ENCODE measurements at places on chromosomes 2 and 18. TPM values are rescaled to one million over a fixed set of nuclear protein-coding genes. Genes with fewer than 3 reads are reported as not detected.
A peak's percentile ranks its signal among the peaks of the same experiment; 100 is the strongest.

Gene CPLX4
- polyA plus RNA-seq = not detected

- H3K36me3 ChIP-seq = no peaks in the 10 kb centered on the region
- H3K4me1 ChIP-seq = no peaks in the 10 kb centered on the region
- H3K4me3 ChIP-seq = no peak overlapping the region
- no peak overlapping the region for H3K27ac ChIP-seq
- no peak for DNase-seq
These were observed 10.4 kb downstream of the ARHGAP25 start for GRCh38 chr2:68745006-68745405.

DNA sequence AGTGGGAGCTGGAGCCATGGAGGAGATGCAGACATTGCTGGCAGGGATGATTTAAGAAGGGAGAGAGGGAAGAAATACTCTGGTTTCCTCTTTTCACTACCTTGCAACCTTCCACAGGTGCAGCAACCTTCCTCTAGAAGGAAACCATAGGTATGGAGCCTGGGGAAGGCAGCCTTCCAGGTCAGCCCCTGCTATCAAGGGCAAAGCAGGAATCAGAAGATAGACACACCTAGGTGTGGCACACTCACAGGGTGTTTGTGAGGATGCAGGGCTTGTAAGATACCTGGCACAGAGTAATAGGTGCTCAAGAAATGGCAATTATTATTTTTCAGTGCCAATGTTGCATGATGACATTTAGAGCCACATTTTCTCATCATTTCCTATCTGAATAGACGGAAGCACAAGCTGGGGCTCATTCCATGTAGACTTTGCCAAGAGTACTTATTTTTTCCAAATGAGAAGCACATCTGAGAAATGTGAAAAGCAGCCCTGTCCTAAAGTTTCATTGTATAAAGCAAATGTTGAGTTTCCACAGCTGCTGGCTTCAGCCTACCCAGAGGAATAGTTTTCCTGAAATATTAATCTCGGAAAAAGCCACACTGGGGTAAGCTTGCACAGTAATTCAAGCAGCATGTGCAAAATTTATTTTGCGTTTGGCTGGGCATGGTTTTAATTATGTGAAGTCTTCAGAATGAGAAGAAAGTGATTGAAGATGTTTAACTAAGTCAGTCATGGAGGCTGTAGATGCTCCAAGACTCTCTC, 20.6 kb downstream of the EVA1A start:
- no peak overlapping the region for H3K4me3 ChIP-seq
- peak overlapping the region; percentile 22 for H3K27ac ChIP-seq
- DNase-seq = no peak
- no peaks in the 10 kb centered on the region for H3K4me1 ChIP-seq

DNA sequence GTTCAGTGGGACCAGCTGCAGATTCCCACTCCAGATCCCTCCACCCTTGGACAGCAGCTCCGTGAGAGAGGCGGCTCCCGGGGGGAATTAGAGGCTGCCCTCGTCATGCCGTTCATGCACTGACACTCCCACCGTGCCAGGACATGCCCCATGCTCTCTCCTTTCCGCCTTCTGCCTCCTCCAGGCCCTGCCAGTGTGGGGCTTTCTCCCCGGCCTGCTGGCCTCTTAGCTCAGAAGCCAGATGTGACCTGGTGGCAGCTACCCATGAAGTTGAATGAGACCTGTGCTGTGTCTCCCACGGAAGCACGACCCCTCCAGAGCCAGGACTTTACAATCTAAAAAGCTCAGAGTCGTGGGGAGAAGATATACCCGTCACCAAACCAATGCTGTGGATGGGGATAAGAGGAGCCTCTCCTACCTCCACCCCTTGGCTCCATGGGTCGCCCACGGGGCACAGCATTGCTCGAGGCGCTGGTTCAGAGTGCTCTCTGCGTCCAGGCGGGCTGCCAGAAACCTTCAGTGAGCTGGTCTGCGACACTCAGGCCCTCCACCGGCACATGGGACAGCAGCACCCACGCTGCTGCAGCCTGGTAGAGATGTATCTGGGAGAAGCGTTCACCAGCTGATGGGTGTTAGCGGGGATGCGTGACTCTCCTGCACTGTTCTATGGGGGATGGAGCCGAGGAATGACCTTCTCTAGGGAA, 111.0 kb upstream of the GPC1 start:
- H3K4me3 ChIP-seq = no peak overlapping the region
- H3K27ac ChIP-seq = no peak overlapping the region
- H3K36me3 ChIP-seq = no peaks in the 10 kb centered on the region

Gene WDR12
- polyA plus RNA-seq = 21.2 TPM

Gene COLEC11
- polyA plus RNA-seq = 8.7 TPM

- H3K27me3 ChIP-seq = no peaks in the 10 kb centered on the region
- H3K4me3 ChIP-seq = no peak overlapping the region
- H3K4me1 ChIP-seq = no peaks in the 10 kb centered on the region
- no peaks in the 10 kb centered on the region for H3K36me3 ChIP-seq
These were observed 279.1 kb upstream of the CNTNAP5 start for GRCh38 chr2:123746006-123746405.

Gene LAMA3
- 3.5 TPM for polyA plus RNA-seq

Gene SEPTIN10
- 39.1 TPM for polyA plus RNA-seq

DNA sequence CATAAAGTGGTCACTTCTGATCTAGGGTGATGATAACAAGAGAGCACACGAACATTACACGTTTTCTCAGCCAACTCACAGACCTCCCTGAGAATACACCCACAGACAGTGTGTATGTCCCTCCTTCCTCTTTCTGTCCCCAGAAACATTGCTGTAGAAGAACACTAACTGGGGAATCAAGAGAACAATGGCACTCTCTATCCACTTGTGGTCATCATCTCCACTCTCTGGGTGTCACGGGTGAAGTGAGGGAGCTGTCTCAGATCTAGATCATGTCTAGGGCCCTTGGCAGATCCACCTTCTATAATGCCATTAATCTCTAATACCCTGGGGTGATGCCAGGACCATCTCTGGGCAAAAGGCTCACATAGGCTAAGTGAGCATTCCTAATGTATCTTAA, 97.9 kb downstream of the DNER start:
- H3K36me3 ChIP-seq = no peaks in the 10 kb centered on the region
- no peak overlapping the region for H3K4me3 ChIP-seq
- no peaks in the 10 kb centered on the region for H3K27me3 ChIP-seq
- no peak overlapping the region for H3K27ac ChIP-seq
- H3K4me1 ChIP-seq = no peaks in the 10 kb centered on the region

DNA sequence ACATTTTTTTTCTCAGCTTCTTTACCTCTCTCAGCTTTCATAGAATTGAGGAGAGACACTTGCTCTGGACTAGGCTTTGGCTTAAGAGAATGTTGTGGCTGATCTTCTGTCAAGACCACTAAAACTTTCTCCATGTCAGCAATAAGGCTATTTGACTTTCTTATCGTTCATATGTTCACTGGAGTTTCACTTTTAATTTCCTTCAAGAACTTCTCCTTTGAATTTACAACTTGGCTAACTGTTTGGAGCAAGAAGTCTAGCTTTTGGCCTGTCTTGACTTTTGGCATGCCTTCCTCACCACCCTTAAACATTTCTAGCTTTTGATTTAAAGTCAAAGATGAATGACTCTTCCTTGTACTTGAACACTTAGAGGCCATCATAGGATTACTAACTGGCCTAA, 104.4 kb upstream of the SLC39A10 start:
- no peaks in the 10 kb centered on the region for H3K36me3 ChIP-seq
- H3K27ac ChIP-seq = no peak overlapping the region
- no peaks in the 10 kb centered on the region for H3K27me3 ChIP-seq
- no peak overlapping the region for H3K4me3 ChIP-seq
- no peak for DNase-seq

DNA sequence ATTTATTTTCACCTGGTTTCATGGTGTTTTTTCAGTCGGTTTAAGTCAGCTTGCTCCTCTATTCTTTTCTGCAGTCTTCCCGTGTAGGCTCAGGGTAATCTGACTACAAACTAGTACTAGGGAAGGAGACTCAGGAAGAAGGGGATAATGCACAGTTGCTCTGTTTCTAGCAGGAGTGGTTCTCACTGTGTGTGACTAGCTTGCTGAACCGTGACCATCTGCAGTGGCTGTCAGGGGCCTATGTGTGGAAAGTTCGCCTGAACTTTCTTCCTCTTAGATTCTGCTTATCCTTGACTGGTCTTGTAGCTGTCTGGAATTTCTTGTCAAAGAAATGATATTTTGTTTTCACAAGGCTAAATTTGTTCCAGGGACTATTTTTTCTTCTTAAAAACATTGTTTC, 46.3 kb upstream of the AQP4 start:
- H3K4me1 ChIP-seq = no peaks in the 10 kb centered on the region
- no peak overlapping the region for H3K4me3 ChIP-seq
- H3K27ac ChIP-seq = no peak overlapping the region
- no peak for DNase-seq
- H3K36me3 ChIP-seq = no peaks in the 10 kb centered on the region

Gene MCFD2
- polyA plus RNA-seq = 123 TPM

- H3K36me3 ChIP-seq = no peaks in the 10 kb centered on the region
- H3K27ac ChIP-seq = no peak overlapping the region
- no peak overlapping the region for H3K4me3 ChIP-seq
- DNase-seq = peak; percentile 38
These were observed 517.0 kb downstream of the PTPRM start for GRCh38 chr18:8084160-8084559.

Gene CNGA3
- not detected for polyA plus RNA-seq

DNA sequence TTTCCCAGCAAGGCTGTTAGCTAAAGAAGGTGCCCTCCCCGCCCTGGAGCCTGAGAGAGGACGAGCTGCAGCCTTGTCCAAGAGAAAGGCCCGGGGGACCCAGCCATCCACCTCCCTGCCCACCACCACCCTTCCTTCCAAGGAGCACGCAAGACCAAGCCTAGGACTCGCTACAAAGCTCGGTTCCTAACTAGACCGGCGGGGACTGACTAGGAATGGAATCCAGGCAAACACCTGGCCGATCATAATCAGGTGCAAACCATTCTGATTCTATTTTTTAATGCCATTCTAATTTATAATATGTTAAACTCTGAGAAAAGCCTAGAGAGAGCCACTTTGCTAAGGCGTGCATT, 19.7 kb upstream of the TUBB6 start:
- H3K27me3 ChIP-seq = no peaks in the 10 kb centered on the region
- 0 out of 2 replicates have a peak, but pooled peaks cover 3% of the 10 kb centered on the region for H3K4me1 ChIP-seq
- DNase-seq = no peak

DNA sequence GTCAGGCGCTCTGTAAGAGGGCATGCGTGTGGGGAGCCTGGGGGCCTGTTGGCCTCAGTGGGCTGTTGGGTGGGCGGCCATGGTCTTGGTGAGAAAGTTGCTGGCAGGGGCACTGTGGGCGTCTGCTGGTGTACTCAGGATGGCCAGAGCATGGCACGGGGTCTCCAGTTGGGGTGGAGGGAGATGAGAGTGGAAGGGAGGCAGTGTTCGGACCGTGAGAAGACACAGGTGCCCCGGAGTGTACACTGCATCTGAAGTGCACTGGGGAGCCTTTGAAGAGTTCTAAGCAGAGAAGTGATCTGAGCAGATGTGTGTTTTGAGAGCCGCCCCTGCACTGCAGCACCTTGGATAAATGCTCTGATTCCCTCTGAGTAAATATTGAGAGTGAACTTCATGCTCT, 150.8 kb downstream of the LDLRAD4 start:
- no peak overlapping the region for H3K27ac ChIP-seq
- no peaks in the 10 kb centered on the region for H3K27me3 ChIP-seq
- H3K36me3 ChIP-seq = no peaks in the 10 kb centered on the region
- no peak for DNase-seq

GRCh38 chr18:23646282-23646681, 16.4 kb downstream of the ANKRD29 start:
- no peak overlapping the region for H3K4me3 ChIP-seq
- no peak overlapping the region for H3K27ac ChIP-seq
- DNase-seq = no peak

DNA sequence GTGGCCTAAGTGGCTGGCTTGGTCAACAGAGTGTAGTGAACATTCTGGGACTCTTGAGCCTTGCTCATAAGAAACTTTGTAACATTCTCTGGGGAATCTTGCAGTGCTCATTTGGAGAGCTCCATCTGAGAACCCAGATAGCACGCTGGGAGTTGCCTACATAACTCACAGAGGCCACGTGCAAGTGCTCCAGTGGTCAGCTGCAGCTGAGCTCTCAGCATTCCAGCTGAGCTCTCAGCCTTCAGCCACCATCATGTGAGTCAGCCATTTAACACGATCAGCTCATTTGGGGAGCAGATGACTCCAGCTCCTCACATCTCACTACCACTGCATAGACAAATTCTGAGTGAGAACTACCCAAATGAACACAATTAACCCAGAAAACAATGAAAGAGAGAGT, 25.5 kb upstream of the CTNNA2 start:
- no peak for DNase-seq
- H3K27ac ChIP-seq = no peak overlapping the region
- H3K4me1 ChIP-seq = no peaks in the 10 kb centered on the region
- no peak overlapping the region for H3K4me3 ChIP-seq

Gene ITPRIPL1
- polyA plus RNA-seq = 4.3 TPM

DNA sequence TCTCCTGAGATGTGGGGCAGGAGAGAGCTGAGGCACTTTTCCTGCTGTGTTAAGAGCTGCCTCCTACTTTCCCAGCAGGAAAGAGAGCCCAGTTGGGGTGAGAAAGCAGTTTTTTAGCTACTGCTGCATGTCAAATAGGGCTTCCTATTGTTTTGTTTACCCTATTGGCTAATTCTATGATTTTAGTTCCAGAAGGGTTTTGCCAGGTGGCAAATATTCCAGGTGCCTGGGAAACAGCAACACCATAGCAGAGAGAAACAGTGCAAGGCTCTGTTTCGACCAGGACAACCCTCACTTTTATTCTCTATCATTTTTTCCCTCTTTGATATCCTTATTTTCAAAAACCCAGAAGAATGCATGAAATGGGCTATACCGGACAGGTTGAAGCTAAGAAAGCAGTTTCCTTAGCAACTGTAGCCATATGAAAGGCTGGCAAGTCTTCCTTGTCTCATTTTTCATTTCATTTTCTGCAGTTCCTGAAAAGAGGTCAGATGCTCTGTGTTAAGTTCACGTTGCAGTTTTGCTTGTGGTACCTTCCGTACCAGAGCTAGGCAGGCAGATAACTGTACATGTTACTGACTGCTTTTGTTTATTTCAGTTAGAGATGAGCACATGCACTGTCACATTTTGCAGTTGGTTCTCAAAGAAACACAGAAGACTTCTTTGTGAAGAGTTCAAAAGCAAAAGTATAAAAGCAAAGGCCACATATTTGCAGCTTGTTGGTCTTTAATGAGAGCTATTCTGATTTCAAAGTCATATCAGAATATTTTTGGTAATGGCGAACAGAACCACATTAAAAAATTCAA, 84.8 kb downstream of the AQP4 start:
- no peaks in the 10 kb centered on the region for H3K36me3 ChIP-seq
- no peaks in the 10 kb centered on the region for H3K27me3 ChIP-seq
- H3K27ac ChIP-seq = no peak overlapping the region
- H3K4me1 ChIP-seq = no peaks in the 10 kb centered on the region
- no peak for DNase-seq

DNA sequence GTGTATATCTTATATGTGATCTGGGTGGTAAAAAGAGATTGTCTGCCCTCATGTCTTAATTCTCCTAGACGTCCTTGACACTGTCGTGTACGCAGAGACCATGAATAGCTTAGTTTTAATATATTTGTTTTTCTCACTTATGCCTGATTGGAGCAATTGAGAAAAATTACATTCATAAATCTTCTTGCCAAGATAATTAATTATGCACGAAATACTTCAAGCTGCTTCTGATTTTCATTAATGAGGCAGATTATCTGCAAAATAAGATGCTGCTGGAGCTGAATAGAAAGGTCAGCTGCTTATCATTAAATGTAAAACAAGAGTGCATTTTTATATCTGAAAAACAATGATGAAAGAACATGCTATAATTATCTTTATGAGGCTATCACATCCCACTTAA, 95.9 kb downstream of the CCDC141 start:
- no peaks in the 10 kb centered on the region for H3K4me1 ChIP-seq
- H3K36me3 ChIP-seq = no peaks in the 10 kb centered on the region
- H3K4me3 ChIP-seq = no peak overlapping the region
- H3K27ac ChIP-seq = no peak overlapping the region
- no peaks in the 10 kb centered on the region for H3K27me3 ChIP-seq
